Daoy (cell line): ENCODE measurements at places on chromosomes 7 and 10. TPM values are rescaled to one million over a fixed set of nuclear protein-coding genes. Genes with fewer than 3 reads are reported as not detected.

DNA sequence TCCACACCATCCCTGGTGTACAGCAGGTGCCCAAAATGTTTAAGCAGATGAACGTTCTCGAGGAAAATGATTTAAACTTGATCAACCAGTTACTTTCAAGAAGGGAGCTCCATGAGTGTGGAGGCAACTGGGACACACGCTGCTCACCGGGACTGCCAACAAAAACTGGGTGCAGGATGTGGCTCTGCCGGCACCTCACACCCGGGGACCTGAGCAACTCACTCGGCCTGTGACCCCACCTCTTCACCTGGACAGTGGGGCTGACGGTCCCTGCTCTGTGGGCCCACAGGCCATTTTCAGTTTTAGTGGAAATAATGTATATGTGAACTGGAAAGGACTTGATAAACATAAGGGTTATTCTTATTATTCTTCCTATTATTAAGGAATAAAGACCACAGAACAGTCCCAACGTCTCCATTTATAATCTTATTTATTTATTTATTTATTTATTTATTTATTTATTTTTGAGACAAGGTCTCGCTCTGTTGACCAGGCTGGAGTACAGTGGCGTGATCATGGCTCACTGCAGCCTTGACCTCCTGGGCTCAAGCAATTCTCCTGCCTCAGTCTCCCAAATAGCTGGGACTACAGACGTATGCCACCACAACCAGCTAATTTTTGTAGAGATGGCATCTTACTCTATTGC lies 60.6 kb downstream of the RGS10 start:
- no peak for DNase-seq

DNA sequence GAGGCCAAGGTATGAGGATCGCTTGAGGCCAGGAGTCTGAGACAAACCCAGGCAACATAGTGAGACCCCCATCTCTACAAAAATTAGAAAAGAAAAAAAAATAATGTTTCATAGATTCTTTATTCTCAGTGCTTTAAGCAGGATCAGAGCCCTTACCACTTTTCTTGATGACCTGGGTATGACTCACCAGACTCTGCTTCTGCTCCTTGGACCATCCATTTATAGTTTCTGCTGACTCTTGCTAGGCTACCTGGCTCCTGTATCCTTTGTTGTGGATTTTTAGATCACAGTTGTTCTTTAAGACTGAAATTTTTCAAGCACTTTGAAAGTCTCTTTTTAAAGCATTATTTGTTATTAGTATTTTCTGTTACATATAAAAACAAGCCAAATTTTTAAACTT lies 411.1 kb downstream of the GFRA1 start:
- DNase-seq = peak; percentile 28

- DNase-seq = no peak
These were observed 8.9 kb downstream of the DOCK4 start for GRCh38 chr7:112197322-112197721.

DNA sequence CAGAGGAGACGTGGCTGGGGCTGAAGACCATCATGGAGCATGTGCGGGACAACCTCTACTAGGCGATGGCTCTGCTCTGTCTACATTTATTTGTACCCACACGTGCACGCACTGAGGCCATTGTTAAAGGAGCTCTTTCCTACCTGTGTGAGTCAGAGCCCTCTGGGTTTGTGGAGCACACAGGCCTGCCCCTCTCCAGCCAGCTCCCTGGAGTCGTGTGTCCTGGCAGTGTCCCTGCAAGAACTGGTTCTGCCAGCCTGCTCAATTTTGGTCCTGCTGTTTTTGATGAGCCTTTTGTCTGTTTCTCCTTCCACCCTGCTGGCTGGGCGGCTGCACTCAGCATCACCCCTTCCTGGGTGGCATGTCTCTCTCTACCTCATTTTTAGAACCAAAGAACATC lies 22.0 kb upstream of the CPA5 start:
- no peak for DNase-seq

DNA sequence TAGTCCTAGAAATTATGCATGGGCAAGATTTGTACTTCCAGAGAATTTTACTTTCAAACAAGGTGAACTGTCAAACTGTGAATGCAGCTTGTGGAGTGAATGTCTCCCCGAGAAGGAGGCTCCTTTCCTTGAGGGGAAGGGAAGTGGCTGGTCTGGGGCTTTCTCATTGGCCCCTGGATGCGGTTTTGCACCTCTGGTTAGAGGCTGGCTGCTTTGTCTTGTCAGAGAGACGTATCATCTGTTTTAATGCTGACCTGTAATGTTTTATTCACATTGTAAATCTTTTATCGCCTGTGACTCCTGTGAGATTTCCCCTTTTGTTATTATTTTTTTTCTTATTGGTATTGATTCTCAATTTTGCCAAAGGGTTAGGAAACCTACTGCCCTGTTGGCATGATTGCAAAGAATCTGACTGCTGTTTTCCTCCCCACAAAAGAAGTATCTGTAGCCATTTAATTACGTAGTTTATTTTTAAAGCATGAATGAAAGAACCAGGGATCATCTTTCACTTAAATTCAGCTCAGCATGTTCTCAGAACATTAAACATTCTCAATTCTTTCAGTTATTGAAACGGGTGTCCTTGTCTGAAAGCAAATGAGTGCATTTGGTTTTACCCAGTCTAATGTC lies 238.3 kb upstream of the NFE2L3 start:
- no peak for DNase-seq

GRCh38 chr7:139708541-139708940 lies 69.3 kb downstream of the HIPK2 start:
- no peak for DNase-seq

DNA sequence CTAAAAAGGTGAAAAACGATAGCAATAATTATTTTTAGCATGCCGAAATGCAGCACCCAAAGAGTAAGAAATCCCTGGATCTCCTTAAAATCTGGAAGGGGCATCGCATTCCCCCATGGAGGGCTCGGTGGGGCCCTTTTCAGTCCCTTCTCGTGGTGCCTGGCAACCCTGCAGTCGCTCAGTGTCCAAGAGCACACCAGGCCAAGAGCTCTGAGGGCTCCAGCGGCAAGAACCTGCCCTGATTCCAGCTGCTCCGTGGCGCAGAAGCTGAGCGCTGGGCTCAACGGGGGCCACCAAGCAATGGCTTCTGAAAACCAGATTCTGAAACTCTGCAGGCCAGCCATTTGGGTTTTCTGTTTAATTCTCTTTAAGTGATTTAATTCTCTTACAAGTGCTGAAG lies 131.2 kb downstream of the PRKAG2 start:
- no peak for DNase-seq

- no peak for DNase-seq
These were observed 40.3 kb upstream of the BHLHA15 start for GRCh38 chr7:98170966-98171365.

- no peak for DNase-seq
These were observed 261.1 kb upstream of the RNF32 start for GRCh38 chr7:156379324-156380070.

DNA sequence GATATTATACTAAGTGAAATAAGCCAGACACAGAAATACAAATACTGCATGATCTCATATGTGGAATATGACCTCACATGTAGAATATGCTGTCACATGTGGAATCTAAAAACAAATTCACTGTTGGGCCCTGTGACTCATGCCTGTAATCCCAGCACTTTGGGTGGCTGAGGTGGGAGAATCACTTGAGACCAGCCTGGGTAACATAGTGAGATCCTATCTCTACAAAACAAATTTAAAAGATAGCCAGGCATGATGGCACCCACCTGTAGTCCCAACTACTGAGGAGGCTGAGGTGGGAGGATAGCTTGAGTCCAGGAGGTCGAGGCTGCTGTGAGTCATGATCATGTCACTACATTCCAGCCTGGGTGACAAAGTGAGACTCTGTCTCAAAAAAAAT lies 160.3 kb downstream of the PTEN start:
- no peak for DNase-seq

DNA sequence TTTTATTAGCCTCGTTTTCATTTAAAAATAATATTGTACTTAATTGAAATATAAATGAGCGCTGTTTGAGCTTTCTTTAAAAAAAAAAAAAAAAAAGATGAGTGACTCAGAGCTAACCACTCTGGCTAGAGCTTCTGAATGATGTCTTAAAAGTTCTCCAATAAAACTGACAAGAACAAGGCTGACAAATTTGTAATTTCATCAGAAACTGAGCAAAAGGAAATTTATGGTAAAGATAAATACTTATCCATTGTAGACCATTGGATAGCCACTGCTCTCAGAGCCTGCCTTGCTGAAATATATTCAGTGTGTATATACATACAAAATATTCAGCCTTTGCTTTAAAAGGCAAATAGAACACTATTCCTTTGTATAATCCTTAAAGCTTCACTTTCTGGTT lies 91.2 kb upstream of the OIT3 start:
- no peak for DNase-seq

GRCh38 chr10:89555688-89556445 lies 20.5 kb upstream of the SLC16A12 start:
- DNase-seq = peak; percentile 23

GRCh38 chr10:30013757-30014156 lies 45.6 kb downstream of the JCAD start:
- no peak for DNase-seq

- no peak for DNase-seq
These were observed 431.8 kb downstream of the RPS24 start for GRCh38 chr10:78465431-78465830.

- DNase-seq = no peak
These were observed 21.9 kb downstream of the ATXN7L1 start for GRCh38 chr7:105854498-105854897.

DNA sequence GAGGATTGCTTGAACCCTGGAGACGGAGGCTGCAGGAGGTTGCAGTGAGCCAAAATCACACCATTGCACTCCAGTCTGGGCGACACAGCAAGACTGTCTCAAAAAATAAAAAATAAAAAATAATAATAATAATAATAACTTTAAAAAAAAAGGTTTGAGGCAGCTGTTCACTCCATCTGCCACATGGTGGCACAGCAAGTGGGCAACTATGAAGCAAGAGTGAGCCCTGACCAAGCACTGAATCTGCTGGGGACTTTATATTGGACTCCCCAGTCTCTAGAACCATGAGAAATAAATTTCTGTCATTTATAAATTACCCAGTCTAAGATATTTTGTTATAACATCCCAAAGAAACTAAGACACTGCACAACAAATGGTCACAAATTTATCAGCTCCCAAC lies 14.6 kb upstream of the BRI3 start:
- no peak for DNase-seq

DNA sequence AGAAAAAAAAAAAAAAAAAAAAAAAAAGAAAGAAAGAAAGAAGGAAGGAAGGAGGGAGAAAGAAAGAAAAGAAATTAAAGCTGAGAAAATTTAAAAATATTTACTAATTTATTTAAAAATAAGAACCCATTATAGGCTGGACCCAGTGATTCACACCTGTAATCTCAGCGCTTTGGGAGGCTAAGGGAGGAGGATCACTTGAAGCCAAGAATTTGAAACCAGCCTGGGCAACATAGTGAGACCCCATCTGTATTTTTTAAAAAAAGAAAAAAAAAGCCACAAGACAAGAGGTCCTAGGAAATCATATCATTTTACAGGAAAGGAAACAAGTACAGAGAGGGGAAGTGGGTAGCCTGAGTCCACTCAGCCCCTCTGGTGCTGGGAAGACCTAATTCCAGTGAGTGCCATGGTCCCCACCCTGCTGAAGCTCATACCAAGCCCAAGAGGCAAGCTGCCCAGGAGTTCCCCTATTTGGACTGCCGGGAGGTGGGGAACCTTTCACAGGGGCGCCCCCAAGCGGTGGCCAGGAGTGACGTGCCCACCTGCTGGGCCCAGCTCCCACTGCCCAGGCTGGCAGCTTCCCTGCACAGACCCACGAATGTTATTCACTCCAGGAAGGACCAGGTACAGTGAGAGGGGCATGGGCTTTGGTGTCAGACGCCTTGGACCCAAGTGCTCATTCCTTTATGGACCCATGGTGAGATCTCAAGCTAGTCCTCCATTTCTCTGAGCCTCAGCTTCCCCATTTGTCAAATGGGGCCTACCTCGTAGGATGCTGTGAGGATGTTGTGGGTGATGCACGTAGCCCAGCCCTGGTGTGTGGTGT lies 133.6 kb downstream of the ZMIZ1 start:
- DNase-seq = peak; percentile 53

DNA sequence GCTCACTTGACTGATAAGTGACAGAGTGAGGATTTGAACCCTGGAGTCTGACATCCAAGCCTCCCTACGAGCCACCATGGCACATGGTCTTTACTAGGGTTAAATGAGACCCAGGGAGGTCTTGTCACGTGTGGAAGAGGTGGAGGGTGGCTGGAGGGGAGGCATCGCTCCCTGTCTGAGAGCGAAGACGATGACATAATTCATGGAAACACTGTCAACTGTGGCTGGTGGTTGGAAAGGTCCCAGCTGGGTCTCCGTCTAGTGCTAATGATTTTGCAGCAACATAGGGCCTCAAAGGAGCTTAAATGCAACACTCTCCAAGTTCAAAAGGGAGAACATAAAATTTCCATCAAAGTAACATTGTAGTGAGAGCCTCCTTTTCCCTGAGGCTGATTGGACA lies 99.9 kb upstream of the BAIAP2L1 start:
- DNase-seq = no peak

GRCh38 chr10:71836596-71836974 lies 14.5 kb downstream of the PSAP start:
- DNase-seq = no peak

Gene EFCAB10
- 0.17 TPM in 1 of 2 replicates, not detected in the other for total RNA-seq

Gene MBL2
- total RNA-seq = not detected in 2 replicates

Gene UBE3C
- 114 and 115 TPM in 2 replicates for total RNA-seq

Gene TM9SF3
- total RNA-seq = 74.1 and 107 TPM in 2 replicates

Gene INHBA
- 84.7 and 102 TPM in 2 replicates for total RNA-seq

Gene C1QL3
- not detected in 2 replicates for total RNA-seq
